Stimulated activated CD4-positive, alpha-beta T cell treated with anti-CD3 and anti-CD28 coated beads, Interleukin-1b, Interleukin-23, amount 100 ng/mL, for 1 hour (primary cell): ENCODE measurements at places on chromosomes 5 and 9.

- no peak for DNase-seq
Observed at GRCh38 chr9:15642369-15642962, 89.6 kb downstream of the CCDC171 start.

DNA sequence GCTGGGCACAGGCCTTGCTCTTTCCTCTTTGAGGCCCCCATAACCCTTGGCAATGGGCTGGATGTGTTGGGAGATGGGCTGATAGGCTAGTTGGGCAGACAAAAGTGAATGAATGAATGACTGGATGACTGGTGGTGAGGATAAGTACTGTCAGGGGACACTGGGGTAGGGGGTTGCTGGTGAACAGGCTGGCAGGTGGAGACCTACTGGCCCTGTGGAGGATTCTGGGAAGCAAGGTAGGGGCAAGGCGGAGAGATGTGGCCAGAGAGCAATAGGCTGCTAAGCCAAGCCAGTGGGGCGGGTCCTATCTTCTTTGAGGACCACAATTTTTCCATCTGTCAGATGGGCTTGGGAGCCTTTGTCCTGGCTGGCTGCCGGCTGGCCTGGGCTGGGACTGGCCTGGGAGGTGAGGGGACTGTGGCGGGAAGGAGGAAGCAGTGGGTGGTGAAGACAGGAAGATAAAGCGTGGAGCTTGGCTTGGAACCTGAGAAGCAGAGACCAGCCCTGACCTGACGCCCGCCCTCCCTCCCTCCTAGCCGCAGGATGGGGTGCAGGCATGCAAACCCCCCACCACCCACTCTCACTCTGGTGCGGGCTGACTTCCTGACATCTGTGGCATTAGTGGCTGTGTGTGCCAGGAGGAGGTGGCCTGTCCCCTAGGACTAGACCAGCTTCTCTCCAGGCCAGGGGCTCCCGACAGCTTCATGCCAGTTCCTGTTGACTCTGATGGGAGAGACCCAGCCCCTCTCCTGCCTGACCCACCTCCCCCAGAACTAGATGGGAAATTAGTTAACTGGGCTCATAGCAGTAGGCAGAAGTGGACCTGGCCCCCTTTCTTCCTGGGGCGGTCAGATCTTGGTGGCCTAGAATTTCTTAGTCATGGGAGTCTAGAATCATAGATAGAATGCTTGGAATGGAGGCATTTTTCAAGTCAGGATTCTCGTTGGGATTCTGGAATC, 9.5 kb downstream of the CXXC5 start:
- DNase-seq = no peak

GRCh38 chr5:164224772-164225171, 719.4 kb downstream of the MAT2B start:
- no peak for DNase-seq

GRCh38 chr9:34079181-34079580, 30.5 kb upstream of the UBAP2 start:
- no peak for DNase-seq

DNA sequence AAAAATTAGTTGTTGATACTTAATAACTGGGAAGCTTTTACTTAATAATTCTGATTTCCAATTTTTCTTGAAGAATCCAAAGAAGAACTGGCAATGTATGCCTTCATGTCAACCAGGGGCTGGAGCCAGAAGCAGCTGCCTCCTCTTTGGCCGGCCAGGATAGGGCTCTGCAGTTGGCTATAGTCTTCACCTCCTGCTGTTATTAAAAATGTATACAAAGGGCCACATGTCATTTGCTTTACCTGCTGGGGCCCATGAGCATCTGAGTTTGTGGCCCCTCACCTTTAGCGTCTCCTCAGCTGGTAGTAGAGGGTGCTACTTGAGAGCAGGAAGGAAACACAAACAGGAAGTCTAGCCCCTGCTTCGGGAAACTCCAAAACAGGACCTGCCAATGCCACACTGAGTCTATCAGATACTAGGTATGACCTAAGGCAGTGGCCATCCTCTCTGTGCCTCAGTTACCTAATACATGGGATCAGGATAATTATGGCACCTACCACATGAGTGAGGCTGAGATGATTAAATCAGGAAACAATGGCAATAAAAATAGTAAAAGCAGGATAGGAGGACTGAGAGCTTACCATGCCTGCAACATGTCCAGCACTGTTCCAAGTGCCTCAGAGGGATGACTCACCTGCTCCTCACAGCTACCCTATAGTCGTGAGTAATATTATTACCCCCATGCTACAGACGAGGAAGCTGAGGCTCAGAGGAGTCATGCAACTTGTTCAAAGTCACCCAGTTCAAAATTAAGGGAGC, 21.3 kb downstream of the CCDC69 start:
- DNase-seq = no peak

DNA sequence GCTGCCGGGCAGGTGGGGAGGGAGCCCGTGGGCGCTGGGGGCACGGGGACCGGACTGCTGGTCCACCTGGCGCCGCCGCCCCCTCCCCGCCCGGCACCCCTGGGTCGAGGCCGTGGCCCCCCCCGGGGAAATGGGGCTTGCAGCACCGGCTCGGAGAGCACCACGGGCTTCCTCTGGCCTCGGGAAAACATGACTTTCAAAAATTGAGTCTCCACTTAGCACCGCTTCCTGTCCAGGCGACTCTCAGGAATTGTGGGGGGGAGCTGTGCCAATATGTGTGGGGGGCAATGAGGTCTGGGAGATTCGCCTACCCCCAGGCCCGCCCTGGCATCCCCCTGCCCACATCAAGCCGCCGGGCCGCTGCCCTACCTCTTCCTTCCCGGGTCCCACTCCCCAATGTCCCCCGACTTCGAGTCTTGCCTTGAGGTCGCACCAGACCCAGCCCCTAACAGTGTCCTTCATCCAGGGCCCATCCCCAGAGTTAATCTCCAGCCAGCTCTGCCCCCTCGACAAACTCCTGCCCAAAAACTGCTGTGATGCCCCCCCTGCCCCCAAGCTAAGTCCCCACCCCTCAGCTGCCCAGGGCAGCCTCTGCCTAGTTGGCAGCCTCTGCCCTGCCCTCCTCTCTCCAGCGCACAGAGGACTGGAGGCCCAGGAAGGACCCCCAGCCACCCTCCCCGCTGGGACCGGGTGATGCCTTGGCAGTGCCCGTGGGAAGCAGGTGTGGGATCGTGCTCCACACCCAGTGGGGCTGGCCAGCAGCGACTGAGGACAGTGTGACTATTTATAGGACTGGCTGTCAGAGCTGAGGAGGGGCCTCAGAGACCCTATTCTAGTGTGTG, 3.9 kb downstream of the EGFL7 start:
- no peak for DNase-seq

DNA sequence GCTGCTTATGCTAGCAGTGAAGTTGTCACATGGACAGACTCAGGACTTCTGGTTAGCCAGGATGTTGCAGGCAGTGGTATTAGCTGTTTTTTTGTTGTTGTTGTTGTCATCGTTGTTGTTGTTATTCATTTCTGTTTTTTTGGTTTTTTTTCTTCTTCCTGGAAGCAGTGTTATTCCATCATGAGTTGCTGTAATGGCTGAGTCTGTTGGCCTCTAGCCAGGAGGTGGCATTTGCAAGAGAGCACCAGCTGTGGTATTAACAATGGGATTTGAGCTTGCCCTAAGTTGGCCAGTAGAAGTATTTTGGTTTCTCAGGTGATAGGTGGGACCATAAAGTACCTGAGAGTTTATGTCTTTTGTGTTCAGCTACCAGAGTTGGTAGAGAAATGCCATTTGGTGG, 561.1 kb downstream of the KCTD16 start:
- no peak for DNase-seq

DNA sequence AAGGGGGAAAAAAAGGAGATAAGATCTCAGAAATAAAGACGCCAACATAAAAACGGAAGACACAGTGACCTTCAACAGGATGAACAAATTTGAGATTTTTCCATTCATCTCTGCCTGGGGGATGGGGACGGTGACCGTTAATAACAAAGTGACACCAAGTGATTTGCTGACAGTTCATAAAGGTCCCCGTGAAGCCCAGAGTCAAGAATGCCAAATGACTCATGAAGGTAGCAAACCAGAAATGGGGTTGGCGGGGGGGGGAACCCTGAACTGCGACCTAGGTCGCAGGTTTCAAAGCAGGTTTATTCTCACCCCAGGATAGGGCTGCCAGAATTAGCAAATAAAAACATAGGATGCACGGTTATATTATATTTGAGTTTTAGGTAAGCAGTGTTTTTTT, 21.1 kb upstream of the SHB start:
- DNase-seq = no peak

DNA sequence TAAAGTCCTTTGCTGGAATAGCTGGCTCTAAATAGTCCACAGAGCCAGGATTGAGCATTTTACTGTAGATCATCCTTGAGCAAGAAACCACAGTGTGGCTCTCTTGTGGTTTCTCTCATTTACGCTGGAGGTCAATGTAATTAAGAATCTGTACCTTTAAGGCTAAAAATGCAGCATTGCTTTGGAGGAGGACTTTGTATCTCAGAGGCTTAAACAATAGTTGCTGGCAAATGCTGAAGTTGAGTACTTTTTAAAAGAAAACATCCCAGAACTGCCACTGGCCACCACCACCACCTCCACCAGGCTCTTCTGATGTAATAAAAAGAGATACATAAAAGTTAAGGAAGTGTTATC, 177.3 kb upstream of the ADAMTSL1 start:
- DNase-seq = no peak

GRCh38 chr5:161921781-161922180, 73.9 kb downstream of the GABRA1 start:
- no peak for DNase-seq

- DNase-seq = no peak
Observed at GRCh38 chr5:140480310-140481014, 67.0 kb upstream of the EIF4EBP3 start.

- no peak for DNase-seq
Observed at GRCh38 chr5:122385808-122386207, 73.8 kb downstream of the SNCAIP start.

DNA sequence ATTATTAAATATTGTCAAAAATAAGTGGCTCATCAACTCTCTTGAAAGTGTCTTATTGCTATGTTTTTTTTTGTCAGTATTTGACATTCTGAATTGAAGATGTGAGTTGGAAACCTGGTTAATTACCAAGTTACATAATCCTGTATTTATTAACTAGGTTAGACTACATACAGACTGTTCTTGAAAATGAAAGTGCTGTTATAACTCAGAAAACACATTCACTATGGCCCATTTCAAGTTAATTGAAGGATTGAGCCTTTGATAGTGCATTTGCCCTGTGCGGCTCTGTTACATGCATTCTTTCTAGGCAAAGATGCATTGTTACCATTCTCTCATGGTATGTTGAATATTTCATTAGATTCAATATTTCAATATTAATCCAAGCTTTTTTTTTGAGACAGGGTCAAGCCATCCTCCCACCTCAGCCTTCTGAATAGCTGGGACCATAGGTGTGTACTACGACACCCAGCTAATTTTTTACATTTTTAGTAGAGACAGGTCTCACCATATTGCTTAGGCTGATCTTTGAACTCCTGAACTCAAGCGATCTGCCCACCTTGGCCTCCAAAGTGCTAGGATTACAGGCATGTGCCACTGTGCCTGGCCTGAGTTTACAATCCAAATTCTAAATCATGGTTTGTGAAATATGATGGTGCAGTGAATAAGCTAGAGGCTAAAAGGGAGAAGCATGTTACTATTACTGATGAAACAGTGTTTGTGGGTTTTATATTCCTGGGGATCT, 10.0 kb downstream of the CTNNA1 start:
- no peak for DNase-seq

- no peak for DNase-seq
Observed at GRCh38 chr5:109981979-109982378, 292.3 kb downstream of the MAN2A1 start.

DNA sequence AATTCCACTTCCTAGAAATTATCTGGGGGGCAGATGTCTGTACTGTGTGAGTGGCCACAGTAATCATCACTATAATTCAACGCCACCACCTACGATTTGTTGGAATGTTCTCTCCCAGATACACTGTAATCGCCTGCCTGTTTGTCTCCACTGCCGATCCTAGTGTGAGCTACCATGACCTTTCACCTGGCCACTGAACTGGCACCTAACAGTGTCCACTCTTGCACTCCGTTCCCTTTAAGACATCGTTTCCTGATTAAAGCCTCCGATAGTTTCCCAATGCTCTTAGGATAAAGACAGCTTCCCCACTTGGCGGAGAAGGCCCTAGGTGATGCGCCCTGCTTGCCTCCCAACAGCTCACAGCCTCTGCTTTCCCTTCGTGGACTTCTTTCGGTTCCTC, 4.0 kb downstream of the PHYKPL start:
- DNase-seq = no peak

- DNase-seq = no peak
Observed at GRCh38 chr9:35831040-35831439, 2.0 kb downstream of the TMEM8B start.

GRCh38 chr5:74798977-74799911, 32.2 kb downstream of the NSA2 start:
- DNase-seq = no peak

DNA sequence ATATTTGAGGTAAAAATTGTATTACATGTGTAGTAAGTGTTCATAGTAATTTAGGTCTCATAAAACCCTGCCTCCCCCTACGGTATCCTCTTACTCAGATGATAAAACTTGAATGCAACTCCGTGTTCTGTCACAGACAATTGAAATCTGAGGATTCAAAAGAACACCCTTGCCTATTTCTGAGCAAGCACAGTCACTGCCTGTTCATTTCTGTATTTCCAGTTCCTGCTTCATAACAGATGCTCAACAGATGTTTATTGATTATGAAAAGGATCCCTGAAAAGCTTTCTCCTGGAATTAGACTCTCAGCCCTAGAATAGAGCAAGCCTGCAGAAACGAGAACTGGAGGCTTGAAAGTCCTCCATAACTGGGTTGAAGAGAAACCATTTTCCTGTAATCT, 144.1 kb upstream of the SPEF2 start:
- DNase-seq = no peak

- DNase-seq = no peak
Observed at GRCh38 chr5:137264041-137264440, 235.1 kb downstream of the SPOCK1 start.

- no peak for DNase-seq
Observed at GRCh38 chr9:131732636-131733289, 7.1 kb downstream of the RAPGEF1 start.
